ENCODE measurements at places on chromosomes 5 and 9.

DNA sequence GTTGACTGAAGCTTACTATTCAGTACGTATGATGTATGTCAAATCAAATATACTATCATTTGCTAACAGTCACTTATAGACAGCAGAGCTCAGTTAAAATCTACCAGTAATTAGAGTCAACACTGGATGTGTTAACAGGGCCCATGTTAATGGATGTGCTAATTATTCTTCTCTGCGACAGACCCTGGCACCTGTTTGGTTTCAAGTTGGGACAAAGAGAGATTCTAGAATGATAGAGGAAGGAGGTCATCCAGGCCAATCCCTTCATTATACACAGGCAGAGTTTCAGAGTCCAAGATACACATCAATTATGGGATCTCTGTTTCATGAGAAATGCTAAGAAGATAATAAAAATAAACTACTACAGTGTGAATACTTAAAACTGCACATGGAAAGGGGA is 615.0 kb downstream of the ZNF608 start:
- no peak for DNase-seq

GRCh38 chr9:93471124-93471523 is 17.7 kb upstream of the FAM120AOS start:
- DNase-seq: no peak

DNA sequence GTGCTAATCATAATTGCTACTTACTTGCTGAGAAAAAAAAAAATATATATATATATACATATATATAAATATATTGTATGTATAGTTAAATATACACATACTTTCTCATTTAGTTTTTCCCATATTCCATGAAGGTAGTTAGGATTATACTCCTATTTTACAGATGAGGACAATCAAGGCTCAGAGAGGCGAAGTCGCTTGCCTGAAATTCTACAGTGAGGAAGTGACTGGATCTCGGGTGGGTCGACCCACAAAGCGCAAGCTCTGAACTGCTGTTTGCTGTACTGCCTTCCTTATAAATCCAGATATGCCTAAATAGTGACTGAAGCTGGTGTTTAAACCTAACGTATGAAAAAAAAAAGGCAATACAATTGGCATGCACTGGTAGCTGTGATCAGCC is 148.3 kb upstream of the TBC1D2 start:
- no peak for DNase-seq

GRCh38 chr5:91089758-91090157 is 293.4 kb downstream of the ARRDC3 start:
- no peak for DNase-seq

GRCh38 chr9:85038824-85039608 is 369.5 kb downstream of the NTRK2 start:
- DNase-seq: no peak

- no peak for DNase-seq
Measured at GRCh38 chr9:91298311-91298710, 63.4 kb downstream of the AUH start.

DNA sequence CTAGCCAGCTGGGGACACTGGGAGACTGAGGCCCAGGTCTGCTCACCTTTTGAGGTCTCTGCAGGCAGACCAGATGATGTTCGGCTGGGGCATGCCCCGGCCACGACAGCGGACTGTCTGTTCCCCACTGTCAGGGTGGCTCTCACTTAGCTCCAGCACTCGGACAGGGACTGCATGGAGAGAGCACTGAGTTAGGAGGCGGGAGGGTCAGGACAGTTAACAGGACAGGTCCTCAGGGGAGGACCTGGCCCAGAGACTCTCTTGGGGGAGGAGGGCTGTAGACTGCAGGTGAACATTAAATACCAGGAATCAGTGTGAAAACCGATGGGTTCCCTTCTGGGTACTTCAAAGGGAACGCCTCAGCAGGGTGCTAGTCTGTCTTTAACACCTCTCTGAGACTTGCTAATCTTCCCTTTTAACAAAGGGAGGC is 25.1 kb downstream of the PDGFRB start:
- no peak for DNase-seq

DNA sequence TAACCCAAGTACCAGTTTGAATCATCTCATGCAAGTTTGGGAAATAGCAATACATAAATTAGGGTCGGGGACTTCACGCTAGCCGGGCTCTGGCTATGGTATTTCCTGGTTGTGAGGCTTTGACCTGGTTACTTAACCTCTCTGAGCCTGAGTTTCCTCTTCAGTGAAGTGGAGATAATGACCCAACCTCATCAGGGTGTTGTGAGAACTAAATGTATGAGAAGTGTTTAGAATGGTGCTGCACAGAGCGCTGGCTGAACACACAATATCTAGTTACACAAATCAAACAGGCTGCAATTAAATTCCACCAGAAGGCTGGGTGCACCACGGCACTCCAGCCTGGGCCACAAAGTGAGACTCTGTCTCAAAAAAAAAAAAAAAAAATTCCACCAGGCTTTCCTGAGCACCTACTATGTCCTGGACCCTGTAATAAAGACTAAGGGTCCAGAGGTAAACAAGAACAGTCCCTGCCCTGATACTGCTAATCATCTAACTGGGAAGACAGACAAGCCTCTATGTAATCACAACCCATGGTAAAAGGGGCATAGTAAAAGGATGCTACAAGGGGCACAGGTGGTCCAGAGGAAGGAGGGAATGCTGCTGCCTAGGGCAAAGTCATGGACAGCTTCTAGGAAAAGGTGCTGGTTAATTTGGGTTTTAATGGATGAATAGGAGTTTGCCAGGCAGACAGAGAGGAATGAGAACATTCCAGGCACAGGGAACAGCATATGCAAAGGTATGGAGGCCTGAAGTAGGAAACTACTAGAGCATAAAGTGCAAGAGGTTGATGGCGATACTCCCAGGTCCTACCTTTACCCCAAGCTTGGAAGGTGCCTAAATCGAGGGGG is 27.7 kb downstream of the DUSP1 start:
- no peak for DNase-seq

- DNase-seq: peak; percentile 56
Measured at GRCh38 chr5:73312146-73312871, 136.3 kb downstream of the FOXD1 start.

DNA sequence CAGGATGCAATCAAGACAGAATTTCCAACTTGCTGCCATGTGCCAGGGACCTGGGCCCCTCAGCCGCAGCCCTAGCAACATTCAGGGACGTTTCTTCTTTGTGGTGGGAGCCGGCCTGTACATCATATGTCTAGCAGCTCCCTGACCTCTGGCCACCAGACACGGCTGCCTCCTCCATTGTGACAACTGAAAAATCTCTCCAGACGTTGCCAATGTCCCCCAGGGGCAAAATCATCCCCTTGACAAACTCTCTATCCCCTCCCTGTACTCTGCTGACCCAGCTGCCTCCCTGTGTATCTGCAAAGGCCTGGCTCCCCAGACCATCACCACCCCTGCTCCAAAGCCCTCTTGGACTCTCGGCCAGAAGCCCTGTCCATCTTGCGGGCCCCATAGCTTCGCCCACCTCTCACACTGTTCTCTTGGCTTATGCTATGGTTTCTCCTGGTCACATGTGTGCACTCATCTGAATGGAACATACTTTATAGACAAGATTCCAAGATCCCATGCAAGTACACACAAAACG is 40.8 kb downstream of the BICD2 start:
- DNase-seq: no peak

DNA sequence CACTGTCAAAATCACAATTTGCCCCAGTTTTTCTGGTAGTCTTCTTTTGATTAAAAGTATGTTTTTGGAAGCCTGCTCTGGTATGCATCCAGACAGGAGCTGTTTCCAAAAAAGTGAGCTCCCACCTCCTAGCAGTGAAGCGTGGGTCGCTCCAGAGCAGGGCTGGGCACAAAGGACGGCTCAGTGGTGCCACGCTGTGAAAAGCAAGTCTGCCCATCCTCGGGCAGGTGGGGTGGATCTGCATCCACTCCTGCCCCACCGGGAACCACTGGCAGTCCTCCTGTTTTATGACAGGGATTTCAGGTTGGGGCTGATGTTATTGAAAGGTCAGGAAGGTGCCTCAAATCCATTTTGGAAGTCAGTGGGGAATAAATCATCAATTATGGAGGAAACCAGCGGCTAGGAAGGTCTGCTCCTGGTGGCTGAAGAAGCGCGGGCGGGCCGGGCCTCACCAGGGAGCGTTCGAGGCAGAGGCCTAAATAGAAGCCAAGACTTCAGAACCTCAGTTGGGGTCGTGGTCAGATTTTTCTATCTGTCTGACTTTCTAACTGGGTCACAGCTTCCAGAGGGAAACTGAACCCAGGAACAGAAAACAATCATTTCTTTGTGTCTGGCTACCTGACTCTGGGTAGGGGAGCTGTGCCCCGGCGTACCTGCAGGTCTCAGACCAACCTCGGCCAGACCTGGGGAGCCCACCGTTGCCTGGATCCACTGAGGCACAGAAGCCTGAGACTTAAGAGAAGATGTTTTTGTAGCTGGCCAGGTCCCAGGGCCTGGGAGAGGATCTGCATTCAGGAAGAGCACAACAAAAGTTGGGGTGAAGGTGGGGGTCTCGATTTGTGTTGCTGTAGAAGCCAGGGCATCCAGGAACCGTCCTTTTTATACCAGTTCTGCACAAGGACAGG is 168.1 kb downstream of the PAX5 start:
- DNase-seq: no peak

DNA sequence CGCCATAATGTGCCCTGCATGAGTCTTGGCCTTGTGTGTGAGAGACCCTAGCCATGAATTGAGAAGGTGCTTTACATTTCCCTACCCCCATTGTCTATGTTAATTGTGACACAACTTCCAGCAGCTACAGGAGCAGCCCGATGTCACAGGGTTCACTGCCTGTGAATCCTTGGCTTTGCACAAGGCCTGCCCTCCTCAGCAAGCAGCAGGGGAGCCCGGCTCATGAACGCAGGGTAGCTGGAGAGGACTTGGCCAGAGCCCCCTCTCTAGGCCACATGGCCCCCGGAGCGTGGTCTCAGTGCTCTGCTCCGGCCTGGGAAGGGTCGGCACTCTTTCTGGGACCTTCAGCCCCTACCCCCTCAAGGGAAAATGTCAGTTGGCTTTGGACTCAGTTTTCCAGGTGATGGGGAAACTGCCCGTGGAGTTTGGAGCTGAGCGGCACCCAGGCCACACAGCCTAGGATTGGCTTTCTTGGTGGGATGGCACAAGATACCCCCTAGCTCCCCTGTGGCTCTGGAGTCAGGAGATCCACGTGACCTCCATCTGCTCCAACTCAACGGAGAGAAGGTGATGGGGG is 160.8 kb downstream of the DAB2IP start:
- DNase-seq: no peak

- DNase-seq: no peak
Measured at GRCh38 chr5:156456857-156457256, 129.9 kb downstream of the SGCD start.

- no peak for DNase-seq
Measured at GRCh38 chr9:107090218-107090617, 192.9 kb upstream of the RAD23B start.

GRCh38 chr9:38334234-38334633 is 58.3 kb upstream of the ALDH1B1 start:
- peak; percentile 8 for DNase-seq

GRCh38 chr5:83703059-83703458 is 17.6 kb downstream of the HAPLN1 start:
- DNase-seq: no peak

- DNase-seq: no peak
Measured at GRCh38 chr5:170173227-170173626, 59.6 kb upstream of the C5orf58 start.

- no peak for DNase-seq
Measured at GRCh38 chr5:163964671-163965070, 459.3 kb downstream of the MAT2B start.

DNA sequence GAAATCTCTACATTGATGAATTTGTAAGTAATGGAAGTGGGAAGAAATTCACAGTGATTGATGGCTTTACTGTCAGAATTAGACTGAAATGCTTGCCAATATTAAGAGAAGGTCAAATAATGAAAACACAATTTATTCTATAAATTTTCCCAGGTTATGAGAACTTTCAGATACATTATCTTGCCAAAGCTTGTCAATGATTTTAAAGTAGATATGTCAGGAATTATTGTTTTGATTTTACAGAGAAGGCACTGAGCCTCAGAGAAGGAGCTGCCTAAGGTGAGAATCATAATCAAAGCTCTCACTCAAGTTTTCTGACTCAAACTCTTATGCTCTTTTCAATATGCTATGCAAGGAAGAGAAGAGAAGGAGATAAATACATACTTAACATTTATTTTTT is 564.0 kb upstream of the RGMB start:
- no peak for DNase-seq

- peak; percentile 78 for DNase-seq
Measured at GRCh38 chr9:137046088-137046787, at the start of gene NPDC1. Gene NPDC1 (minus strand): TSS chr9:137046177. CDS start chr9:137045989, 188 bp downstream.

GRCh38 chr5:36215910-36216309 is 25.8 kb downstream of the NADK2 start:
- DNase-seq: no peak
